Endodermal cell (in vitro differentiated cells): ENCODE measurements at places on chromosomes 1 and 21.
A peak's percentile ranks its signal among the peaks of the same experiment; 100 is the strongest.

GRCh38 chr1:50264590-50264989, 155.9 kb downstream of the ELAVL4 start:
- H3K36me3 ChIP-seq, result no peaks in the 10 kb centered on the region
- peak; percentile 4 for DNase-seq
- H3K4me1 ChIP-seq, result no peaks in the 10 kb centered on the region
- no peak overlapping the region for H3K4me3 ChIP-seq
- peaks cover 40% of the 10 kb centered on the region for H3K27me3 ChIP-seq
- H3K27ac ChIP-seq, result no peak overlapping the region

DNA sequence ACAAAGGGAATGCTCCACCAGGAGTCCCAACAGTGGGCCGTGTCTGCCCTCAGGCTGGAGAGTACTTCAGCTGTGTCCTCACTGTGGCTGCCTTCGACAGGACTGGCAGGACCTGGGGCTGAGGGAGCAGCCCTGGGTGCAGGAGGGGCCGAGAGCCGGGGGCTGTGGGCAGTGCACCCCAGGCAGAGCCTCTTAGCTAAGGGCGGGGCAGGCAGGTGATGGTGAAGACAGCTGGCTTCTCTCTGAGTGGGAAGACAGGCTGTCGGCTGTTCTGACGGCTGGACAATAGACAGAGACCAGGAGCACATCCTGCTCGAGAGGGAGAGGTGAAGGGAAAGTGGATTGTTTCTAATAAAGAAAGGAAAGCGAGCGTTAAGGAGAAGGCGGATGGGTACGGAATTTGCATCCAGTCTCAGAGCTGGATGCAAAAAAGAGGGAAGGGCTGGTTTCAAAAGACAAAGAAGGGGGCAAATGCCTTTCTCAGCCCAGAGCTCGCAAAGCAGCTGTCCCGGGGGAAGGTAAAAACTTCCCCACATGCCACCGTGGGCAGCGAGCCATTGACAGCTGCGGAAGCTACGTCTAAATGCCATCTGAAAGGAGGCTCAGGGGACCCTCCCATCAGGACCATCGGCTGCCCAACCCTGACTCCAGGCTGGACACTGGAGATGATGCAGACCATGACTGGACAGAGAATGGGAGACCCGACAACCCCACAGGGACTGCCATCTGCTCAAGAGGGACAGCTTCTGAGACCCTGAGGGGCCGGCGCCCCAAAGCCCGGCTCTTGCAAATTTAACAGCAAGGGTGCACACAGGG, 92.0 kb downstream of the STUM start:
- no peaks in the 10 kb centered on the region for H3K4me1 ChIP-seq
- no peaks in the 10 kb centered on the region for H3K27me3 ChIP-seq
- no peak for DNase-seq
- no peak overlapping the region for H3K4me3 ChIP-seq
- H3K36me3 ChIP-seq, result peaks cover 15% of the 10 kb centered on the region
- no peak overlapping the region for H3K27ac ChIP-seq

- no peak overlapping the region for H3K27ac ChIP-seq
- H3K4me3 ChIP-seq, result no peak overlapping the region
- H3K36me3 ChIP-seq, result no peaks in the 10 kb centered on the region
- peaks cover 9% of the 10 kb centered on the region for H3K4me1 ChIP-seq
Measured at GRCh38 chr1:98400446-98400845, 261.1 kb upstream of the SNX7 start.

DNA sequence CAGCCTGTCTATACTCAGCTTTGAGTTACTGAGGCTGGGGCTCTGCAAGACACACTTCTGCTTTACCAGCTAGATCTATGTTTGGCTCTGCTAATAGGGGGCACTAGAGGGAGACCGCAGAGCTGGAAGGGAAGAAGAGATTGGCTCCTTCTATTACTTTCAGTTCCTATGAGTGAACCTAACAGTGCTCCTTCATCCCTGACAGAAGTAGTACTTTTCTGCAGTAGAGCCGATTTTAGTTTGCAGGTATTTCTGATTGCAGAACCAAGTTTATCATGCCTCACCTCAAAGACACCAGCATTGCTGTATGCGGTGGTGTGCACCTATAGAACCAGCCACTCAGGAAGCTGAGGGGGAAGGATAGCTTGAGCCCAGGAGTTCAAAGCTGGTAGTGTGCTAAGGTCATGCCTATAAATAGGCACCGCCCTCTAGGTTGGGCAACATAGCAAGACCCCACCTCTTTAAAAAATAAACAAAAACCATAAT, 5.7 kb upstream of the ZDHHC18 start:
- no peak for DNase-seq
- H3K36me3 ChIP-seq, result no peaks in the 10 kb centered on the region

- no peaks in the 10 kb centered on the region for H3K4me1 ChIP-seq
- H3K4me3 ChIP-seq, result no peak overlapping the region
Measured at GRCh38 chr1:220301630-220302029, 29.4 kb upstream of the RAB3GAP2 start.

DNA sequence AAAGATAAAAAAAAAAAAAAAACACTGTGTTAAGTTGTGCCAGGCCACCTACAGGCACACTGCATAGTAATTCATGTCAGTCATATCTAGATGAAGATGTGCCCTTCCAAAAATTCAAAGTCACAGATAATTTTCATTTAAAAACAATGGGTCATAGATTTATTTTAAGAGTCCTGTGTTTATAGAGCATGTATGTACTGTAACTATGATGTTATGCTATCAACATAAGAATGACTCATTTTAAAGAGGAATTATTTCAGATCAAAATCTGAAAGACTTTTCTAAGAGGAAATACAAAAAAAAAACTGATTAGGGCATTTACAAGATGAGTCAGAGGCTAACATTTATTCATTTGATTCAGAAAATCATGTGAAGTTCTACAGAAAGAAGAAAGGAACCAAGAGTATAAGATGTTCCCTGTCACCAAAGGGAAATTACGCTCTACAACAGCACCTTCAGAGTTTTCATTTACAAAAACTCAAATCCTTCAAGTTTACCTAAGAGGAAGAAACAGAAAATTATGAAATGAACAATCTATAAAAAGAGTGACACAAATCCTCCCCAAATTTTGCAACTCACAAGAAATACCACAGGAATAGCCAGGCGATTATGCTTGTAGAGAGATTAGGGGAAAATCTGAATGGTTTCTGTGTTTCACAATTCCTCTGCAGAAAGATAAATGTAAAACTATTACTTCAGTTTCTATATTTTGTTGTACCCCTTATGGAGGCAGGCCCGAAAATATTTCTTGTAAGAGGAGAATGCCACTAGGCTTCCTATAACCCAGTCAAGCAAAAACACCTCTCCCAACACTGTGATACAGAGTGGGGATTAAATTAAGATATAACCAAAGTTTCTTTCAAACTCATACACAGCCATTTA, 13.8 kb downstream of the TP53BP2 start:
- H3K36me3 ChIP-seq, result peaks cover 12% of the 10 kb centered on the region
- no peak overlapping the region for H3K4me3 ChIP-seq
- DNase-seq, result no peak
- no peak overlapping the region for H3K27ac ChIP-seq
- no peaks in the 10 kb centered on the region for H3K27me3 ChIP-seq

DNA sequence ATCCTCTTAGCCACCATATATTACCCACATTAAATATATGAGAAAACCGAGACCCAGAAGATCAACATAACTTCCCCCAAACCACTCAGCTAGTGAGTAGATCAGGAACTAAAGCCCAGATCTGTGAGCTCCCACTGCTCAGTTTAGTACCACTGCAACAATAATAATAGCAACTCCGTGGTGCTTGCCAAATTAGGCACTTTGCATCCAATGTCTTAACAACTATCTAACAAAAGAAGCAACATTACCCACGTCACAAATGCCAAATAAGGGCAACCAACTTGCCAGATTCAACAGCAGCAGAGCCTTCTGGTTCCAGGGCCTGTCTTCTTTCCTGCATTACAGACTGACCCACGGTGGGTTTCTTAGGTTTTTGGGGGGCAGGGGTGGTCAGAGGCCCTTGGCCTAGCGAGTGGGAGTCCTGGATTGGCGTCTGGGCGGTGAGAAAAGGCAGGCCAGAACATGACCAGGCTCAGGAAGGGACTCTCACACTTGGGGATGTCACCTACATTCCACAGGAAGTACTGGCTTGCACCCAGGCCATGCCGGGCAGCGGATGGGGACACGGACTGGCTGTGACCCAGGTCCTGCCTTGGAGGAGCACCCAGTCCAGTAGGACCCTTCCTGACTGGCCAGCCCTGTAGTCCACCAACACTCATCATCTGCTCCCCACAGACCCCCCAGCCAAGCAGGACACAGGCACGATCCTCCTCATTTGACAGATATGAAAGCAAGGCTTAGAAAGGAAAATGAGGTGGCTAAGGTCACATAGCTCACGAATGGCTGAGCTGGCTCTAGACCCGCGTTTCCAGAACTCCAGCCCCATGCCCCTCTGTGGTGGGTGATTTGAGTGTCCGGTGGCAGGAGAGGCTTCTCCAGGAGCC, 4.6 kb downstream of the HCRTR1 start:
- no peak overlapping the region for H3K27ac ChIP-seq
- no peak overlapping the region for H3K4me3 ChIP-seq
- peaks cover 8% of the 10 kb centered on the region for H3K27me3 ChIP-seq
- no peaks in the 10 kb centered on the region for H3K4me1 ChIP-seq
- DNase-seq, result peak; percentile 31

DNA sequence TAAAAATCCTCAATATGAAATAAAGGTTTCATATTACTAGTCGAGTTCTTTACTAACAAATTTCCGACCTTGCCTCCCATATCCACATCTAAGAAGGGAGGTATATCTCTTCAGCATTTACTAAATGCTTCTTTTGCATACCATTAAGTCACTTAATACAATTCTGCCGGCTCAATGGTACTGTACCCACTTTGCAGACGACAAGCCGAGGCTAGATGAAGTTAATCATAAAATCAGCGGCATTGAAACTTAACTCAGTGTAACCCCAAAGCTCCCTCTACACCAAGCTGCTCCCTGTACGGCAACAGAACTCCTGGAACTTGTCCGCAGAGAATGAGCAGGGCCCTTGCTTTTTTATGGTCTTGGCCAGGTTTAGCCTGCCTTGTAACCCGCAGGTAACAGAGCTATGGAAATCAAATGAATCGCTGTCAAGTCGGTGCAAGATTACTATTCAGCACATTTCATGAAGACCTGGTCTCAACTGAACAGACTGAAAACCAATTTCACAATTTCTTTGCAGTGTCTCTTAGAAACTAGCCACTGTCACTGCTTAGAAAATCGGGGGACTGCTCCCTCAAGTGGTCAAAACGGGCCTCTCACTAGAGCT, 738 bp downstream of the INTS7 start:
- H3K4me3 ChIP-seq, result peak overlapping the region; percentile 92
- H3K4me1 ChIP-seq, result no peaks in the 10 kb centered on the region
- peaks cover 13% of the 10 kb centered on the region for H3K36me3 ChIP-seq

GRCh38 chr21:42096566-42096965, 25.4 kb downstream of the UMODL1 start:
- H3K36me3 ChIP-seq, result no peaks in the 10 kb centered on the region
- H3K27me3 ChIP-seq, result no peaks in the 10 kb centered on the region
- H3K4me1 ChIP-seq, result no peaks in the 10 kb centered on the region

GRCh38 chr1:37501661-37502060, 12.9 kb downstream of the MEAF6 start:
- no peak for DNase-seq
- H3K27me3 ChIP-seq, result no peaks in the 10 kb centered on the region
- no peak overlapping the region for H3K27ac ChIP-seq
- H3K4me3 ChIP-seq, result no peak overlapping the region

DNA sequence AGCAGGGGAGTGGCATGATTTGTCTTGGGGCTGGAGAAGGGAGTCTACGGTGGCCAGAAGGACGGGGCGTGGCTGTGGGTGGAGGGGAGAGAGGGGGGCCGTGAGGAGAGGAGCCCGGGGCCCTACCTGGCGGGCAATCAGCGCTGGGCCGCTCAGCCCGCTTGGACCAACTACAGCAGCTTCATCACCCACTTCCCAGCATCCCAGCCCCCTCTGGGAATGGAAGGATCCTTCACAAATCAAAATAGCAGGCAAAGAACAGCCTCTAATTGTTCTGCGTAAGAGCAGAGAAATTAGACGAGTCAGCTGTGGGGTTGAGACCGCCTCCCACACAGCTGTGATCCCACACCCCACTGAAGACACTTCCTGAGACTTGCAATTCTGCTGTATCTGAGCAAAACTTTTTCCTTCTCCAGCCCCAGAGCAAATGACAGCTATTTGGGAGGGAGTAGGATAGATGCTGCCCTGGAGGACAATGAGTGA, 43.5 kb downstream of the OPRD1 start:
- DNase-seq, result no peak
- no peaks in the 10 kb centered on the region for H3K4me1 ChIP-seq
- H3K27ac ChIP-seq, result no peak overlapping the region
- no peaks in the 10 kb centered on the region for H3K36me3 ChIP-seq
- H3K4me3 ChIP-seq, result no peak overlapping the region

DNA sequence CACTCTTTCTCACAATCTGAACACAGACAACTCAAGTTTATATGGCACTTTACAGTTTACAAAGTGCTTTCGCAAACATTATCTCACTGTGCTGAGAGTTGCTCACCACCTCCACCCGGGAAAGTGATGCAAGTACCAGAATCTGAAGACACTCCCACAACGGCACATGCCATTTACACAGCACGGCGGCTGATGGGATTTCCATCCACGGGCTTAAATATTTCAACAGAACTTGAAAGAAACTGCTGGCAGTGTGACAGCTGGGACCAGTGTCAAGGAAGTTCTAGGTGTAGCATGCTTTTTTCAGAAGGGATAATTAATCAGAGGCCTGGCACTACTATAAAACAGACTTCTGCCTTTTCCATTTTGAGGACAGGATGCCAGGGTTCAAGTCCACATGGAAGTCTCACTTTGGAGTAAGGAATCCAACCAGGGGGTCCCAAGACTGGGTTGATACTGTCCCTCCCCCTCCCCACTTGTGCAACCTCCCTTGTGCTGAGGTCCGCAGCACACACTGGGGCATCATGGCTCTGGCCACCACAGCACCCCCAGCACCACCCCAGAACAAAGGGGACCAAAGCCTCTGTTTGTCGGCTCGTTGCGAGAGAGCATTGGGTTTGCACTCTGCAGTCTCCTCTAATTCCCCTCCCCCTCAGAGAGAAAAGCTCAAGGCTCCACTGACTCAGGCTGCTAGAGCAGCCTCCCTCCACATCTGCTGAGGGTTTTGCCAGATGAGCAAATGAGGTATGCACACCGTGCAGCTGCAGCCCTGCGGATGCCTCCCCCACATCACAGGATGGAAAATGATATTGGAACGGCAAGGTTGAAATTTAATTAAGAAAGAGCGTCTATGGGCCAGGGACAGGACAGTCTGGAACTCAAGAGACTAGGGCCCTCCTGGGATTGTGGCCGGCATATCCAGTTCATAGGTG, 154.9 kb downstream of the TGFBR3 start:
- H3K4me1 ChIP-seq, result no peaks in the 10 kb centered on the region
- H3K27ac ChIP-seq, result no peak overlapping the region
- H3K4me3 ChIP-seq, result no peak overlapping the region
- H3K36me3 ChIP-seq, result no peaks in the 10 kb centered on the region
- H3K27me3 ChIP-seq, result no peaks in the 10 kb centered on the region

GRCh38 chr1:186829686-186830587, 1.2 kb downstream of the PLA2G4A start:
- DNase-seq, result no peak
- H3K27ac ChIP-seq, result no peak overlapping the region
- H3K4me3 ChIP-seq, result no peak overlapping the region
- H3K27me3 ChIP-seq, result peaks cover 6% of the 10 kb centered on the region
- no peaks in the 10 kb centered on the region for H3K4me1 ChIP-seq

GRCh38 chr1:35932941-35933340, 2.0 kb downstream of the AGO3 start:
- no peaks in the 10 kb centered on the region for H3K4me1 ChIP-seq
- H3K4me3 ChIP-seq, result peak overlapping the region; percentile 94
- DNase-seq, result no peak
- no peaks in the 10 kb centered on the region for H3K36me3 ChIP-seq

GRCh38 chr1:30378991-30379581, 344.3 kb downstream of the MATN1 start:
- no peak overlapping the region for H3K4me3 ChIP-seq
- peak overlapping the region; percentile 47 for H3K27ac ChIP-seq
- no peaks in the 10 kb centered on the region for H3K36me3 ChIP-seq
- DNase-seq, result peak; percentile 46
